ENCODE measurements at places on chromosomes 5 and 9.

DNA sequence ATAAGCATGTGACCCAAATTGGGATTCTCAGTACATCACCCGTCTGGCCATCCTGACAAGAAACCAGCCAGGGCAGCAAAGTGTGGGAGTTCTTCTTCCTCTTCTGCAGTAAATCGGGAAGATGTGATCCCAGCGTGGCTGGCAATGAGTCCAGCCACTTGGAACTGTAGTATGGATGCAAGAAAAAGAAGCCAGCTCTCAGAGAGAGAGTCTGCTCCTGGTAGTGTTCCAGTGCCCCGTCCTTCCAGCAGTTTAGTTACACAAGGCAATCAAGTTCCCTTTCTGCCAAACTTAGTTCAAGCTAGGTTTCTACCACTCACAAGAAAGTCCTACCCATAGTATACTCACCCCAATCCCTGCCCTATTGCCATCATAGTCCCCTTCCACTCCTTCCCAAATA, 65.6 kb downstream of the CDK5RAP2 start:
- no peak for DNase-seq

DNA sequence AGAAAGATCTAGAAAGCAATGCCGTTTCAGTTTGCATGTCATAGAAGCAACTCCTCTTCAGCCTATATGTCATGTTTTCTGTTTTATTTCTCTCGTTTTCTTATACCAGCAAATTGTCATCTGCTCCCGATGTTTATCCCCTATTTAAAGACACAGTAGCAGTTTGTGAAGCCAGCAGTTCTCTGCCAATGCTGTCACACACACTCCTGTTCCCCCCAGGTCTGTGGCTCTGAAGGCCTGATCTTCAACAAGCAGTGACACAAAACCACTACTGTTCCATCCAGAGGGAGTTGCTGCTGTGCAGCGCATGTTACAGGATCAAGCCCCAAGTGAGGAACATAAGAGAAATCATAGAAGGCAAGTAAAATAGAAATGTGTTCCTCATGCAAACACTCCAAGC, 364.1 kb upstream of the SLC30A5 start:
- no peak for DNase-seq

DNA sequence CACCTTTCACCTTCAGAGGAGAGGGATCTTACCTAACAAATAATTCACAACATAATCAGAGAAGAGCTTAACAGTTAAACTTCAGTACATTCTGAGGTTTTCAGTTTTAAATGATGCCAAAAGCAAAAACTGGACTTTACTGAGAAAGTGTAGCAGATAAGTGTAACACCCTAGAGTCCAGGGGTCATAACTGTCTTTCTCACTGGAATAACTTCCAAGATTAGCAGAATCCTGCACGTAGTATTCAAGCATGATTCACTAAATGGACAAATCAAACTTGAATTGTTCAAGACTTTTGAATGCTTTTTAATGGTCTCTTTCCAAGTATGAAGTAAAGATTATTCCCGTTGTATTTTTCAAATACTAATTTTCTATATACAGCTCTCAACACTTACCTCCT, 180.1 kb upstream of the NREP start:
- DNase-seq = no peak

- no peak for DNase-seq
Observed at GRCh38 chr5:176491101-176491502, 42.9 kb downstream of the FAF2 start.

- no peak for DNase-seq
Observed at GRCh38 chr5:127001621-127002296, 28.6 kb downstream of the MARCHF3 start.

All from NCI-H1694 treated with DMSO at 0.1 percent for 48 hours (cell line).